ENCODE measurements at places on chromosomes 3 and 15.
A peak's percentile ranks its signal among the peaks of the same experiment; 100 is the strongest.

DNA sequence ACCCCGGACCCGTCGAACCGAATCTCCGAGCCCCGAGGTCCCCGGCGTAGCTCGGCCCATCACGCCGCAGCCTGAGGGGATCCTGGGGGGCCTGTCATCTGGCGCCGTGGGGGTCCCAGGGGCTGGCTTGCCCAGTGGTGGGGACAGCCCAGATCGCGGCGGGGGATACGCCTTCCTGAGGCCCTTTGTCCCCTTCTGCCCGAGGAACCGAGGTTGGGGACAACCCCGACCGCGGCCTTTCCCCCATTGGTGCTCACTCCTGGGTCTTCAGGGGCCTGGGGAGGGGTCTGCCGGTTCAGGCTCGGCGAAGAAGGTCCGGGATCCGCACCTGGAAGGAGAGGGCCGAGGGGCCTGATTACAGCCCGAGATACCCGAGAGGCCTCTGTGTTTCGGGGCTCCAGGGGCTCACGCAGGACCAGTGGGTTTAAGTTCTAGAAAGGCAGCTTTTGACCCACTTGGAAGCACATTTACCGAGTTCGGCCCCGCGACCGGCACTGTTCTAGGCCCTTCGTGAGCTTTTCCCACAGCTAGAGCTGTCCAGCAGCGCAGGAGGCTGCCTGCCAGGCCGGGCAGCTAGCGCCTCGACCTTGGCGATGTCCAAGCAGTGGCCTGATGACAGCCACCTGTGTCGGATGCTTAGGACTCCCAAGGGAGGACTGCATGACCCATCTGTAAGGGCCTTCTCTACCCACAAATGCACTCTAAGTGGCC lies 504 bp downstream of the ABHD2 start:
- no peak for DNase-seq

DNA sequence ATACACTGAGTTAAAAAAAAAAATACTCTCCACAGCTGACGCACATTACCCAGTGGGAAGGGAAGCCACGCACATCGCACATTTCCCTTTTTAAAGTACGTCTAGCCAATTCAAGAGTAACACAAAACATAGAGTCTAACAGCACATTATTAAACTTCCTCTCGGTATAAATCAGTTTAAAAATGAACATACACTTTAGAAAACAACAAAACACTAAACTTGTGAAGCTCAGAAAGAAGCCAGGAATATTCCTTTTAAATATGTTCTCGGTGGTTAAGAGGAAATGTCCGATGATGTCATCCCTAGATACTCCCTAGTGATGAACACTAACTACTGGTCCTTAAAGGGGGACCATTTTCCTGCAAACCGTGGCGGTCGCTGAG lies 721 bp downstream of the MYEF2 start:
- DNase-seq, result peak; percentile 74

DNA sequence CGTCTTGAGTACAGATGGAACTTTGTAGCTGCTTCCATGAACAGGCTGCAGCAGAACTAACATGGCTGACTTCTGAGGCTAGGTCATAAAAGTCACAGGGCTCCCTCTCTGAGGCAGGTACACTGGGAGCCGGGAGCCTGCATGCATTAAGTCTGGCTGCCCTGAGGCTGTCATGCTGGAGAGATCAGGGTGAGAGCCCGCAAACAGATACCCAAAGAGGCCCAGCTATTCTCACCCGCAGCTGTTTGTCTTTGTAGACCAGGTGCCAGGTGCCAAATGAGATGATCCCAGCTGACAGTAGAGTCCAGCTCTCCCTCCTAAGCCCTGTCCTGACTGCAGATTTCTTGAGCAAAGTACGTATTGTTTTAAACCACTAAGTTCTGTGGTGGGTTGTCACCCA lies 8.6 kb upstream of the SLCO3A1 start:
- DNase-seq, result peak; percentile 70

DNA sequence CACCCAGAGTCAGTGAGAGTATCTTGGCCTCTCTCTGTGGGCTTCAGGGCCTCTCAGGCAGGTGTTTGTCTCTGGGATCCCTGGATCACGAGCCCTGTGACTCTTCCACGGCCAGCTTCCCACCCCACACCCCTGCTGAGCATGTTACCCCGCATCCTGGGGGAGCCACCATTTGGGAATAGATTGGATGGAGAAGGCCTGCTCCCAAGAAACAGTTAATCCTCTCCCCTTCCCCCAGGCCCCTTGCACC lies 15.5 kb upstream of the SRP14 start:
- DNase-seq, result no peak

GRCh38 chr15:80998251-80998650 lies 2.5 kb upstream of the TLNRD1 start:
- DNase-seq, result no peak

DNA sequence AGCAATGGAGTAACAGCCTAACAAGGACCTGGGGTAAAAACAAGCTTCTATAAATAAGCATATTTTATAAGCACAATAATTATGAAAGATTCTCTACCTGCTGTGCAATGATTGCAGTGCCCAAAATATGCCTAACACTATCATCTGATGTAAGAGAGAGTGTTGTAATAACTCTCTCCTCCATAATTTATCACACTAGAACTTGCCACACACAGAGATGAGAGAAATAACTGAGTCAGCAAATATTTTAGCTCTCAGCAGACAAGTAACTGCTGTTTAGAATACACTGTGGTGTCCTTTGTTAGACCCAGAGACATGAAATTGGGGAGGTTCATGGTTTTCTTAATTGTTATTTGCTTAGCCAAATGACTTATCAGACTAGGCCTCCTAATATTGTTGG lies 105.3 kb upstream of the ACP3 start:
- DNase-seq, result peak; percentile 27

DNA sequence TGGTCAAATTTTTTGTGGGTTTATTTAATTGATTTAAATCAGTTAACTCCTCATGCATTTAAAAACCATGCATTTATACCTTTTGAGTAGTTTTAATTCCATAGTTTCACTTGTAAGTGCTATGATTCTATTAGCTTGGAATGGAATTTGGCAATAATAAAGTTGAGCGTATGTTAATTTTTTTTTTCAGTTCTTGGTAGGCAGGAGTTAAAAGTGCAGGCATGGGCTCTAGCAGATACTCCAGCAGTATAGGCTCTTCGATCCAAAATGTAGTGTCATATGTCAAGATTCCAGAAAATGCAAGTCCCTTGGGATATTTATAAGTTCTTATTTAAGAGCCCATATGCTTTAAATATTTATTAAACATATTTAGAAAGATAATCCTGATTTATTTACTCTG lies 70.3 kb downstream of the LYSMD4 start:
- no peak for DNase-seq

DNA sequence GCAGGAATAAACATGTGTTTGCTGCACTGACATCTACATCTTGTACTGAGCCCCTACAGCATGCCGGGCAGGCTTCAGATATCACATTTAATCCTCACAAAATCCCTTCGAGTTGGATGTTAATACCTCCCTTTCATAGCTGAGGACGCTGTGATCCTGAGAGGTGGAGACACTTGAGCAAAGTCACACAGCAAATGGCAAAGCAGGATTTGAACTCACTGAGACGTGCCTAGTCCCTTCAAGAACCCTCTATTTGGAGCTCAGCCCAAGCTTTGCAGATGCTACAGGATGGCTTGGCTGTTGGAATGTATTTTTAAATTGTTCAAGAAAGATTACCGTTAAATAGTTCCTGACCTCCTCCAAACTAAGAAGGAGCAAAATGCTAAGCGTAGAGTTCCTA lies 64.6 kb upstream of the SLC6A6 start:
- DNase-seq, result no peak

DNA sequence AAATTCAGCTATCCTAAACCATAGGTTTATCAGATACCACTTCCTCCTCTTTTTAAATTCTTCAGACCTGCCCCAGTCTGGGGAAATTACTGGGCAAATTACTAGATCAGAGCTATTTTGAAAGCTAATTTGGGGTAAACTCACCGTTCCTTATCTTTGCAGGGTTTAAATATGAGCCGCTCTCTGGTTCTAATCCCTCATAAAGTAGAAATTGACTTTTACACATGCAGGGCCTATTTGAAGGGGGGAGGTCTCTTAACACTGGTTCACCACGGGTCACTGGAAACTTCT lies 11.0 kb upstream of the MEIS2 start:
- DNase-seq, result no peak

DNA sequence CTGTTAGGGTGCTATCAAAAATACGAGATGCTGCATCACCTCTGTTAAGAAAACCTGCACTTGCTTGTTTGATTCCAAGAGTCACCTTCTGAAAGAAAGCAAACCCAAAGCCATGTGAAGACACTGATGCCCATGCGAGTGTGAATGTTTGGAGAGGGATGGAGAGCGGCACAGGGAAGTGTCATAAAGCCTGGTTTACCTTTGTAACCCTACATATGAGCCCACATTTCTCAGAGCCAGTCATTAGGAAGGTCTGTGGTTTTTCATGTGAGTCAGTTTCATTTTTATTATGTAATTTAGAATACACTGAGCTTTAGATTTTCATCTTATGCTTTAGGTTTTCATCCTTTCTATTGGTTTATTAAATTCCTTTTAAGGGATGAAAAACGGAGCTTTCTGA lies 896.8 kb downstream of the ROBO1 start:
- DNase-seq, result no peak

DNA sequence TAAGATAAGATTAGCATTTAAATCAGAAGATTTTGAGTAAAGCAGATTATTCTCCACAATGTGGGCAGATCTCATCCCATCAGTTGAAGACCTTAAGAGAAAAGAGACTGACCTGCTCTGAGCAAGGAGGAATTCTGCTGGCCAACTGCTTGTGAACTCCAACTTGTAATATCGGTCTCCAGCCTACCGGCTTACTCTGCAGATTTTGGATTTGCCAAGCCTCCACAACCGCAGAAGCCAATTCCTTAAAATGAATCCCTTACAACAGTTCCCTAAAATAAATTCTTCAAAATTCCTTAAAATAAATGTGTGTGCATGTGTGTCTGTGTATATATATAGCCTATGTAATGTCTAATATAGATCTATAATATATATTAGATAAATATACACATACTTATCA lies 107.4 kb upstream of the KLF13 start:
- no peak for DNase-seq

DNA sequence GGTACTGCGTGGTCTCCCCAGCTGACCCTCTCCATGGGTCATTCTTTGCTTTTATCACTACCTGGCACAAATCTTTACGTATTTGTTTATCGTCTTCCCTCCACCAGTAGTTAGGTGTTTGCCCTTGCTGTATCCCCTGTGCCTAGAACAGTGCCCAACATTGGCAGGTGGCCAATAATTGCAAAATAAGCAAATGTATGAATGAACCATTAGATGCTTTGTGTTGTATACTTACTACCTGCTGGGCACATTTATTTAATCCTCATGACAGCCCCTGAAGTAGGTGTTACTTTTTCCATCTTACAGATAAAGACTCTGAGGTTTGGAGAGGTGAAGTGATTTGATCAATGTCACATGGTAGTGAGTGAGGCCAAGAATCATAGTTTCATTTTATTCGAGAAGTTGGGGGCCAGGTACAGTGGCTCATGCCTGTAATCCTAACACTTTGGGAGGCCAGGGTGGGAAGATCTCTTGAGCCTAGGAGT lies 2.0 kb upstream of the TWF2 start:
- no peak for DNase-seq

DNA sequence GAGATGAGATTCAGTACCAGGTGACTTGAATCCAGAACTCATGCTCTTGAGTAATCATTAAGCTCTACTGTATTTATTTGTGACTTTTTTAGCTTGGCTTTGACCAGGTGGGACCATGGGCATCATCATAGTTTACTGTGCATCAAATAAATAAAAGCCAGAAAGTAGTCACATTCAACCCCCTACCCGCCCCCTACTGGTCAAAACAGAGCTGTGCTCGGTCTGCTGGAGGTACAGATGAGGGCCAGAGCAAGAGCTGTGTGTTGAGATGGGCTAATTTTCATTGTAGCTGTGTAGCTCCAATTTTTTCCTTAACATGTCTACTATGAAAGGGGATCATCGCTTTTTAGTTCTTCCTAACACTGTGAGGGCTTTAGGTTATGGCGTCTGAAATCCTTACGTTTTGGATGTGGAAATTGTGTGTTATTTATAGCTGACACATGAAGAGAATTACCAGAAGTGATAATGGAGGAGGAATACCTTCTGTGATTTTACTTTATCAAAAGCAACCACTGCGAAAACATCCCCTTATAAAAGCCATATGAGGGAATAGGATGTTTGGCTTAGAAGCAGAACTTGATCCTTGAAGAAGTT lies 375.1 kb downstream of the PTPRG start:
- DNase-seq, result no peak

DNA sequence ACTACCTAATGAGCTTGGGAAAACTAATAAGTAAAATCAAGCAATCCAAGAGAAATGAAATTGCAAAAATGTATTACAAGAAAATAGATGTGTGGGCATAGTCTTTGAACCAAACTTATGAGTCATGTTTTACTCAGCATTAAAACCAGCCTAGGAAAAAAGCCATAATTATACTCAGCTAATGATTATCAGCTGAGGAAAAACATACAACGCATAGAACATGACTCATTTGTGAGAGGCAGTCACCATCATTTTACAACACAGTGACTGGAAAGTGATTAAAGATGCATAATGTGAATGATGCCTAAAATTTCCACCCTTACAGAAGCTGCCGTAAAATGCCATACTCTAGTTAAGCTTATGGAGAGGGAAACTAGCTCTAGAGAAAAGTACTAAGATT lies 238.0 kb upstream of the EOMES start:
- no peak for DNase-seq

- no peak for DNase-seq
Observed at GRCh38 chr15:35173444-35174118, 88.5 kb upstream of the NANOGP8 start.

GRCh38 chr15:96170979-96171739 lies 159.3 kb upstream of the NR2F2 start:
- no peak for DNase-seq

- no peak for DNase-seq
Observed at GRCh38 chr3:100737334-100737733, 28.0 kb downstream of the TFG start.

DNA sequence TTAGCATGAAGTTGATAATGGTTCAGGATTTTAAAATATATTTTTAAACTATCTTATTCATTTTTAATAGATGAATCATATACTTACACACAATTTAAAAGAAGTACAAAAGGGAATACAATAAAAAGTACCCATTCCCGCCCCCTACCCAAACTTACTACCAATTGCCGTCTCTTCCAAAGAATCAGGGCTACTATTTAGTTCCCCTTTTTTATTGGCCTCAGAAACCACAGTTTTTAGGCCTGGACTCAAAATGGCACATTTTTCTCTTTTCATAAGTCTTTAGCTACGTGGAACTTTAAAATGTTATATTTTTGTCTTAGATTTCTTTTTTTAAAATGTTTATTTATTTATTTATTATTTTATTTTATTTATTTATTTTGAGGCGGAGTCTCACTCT lies 18.0 kb downstream of the LRRK1 start:
- no peak for DNase-seq

Measured in NCI-H526 (cell line).